Endothelial cell (in vitro differentiated cells): ENCODE measurements at places on chromosomes 16 and 17.

DNA sequence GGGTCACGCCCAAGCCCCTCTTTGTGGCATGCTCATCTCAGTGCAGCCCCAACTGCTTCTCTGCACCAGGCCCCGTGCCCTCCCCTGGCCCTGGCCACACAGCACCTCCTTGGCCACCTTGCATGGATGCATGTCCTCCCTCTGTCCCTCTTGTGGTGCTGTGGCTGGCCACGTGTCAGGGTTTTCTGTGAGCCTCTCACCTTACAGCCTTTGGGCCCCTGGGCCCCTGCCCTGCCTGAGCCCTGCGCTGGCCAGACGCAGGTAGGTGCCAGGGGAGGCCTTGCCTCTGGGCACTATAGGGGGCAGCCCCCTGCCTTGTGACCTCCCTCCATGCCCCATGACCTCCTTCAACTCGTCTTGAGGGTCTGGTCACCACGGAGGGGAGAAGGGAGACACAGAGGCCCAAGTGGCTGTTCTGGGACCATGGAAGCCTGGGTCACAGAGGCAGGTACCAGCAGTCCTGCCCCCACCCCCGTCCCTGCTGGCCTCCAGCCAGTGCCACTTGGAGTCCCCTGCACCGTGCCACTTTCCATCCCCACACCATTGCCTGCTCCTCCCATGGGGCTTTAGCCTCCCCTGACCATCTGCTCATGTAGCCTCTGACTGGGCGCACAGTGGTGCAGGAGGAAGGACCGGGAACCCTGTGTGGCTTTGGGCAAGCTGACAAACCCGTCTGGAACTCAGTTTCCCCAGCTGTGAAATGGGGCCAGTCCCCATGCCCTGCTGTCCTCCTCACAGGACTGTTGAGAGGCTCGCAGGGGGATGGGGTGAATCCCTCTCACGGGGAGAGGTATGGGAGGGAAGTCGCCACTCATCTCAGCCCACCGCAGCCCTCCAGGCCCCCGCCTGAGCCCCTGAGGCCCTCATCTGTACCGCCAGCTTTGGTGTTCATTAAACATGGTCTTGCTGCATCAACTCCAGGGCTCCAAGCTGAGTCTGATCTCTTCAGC lies 11.5 kb upstream of the ATP6V0C start:
- peaks cover 5% of the 10 kb centered on the region for H3K27me3 ChIP-seq
- H3K36me3 ChIP-seq: peaks cover 7% of the 10 kb centered on the region
- no peaks in the 10 kb centered on the region for H3K4me1 ChIP-seq

DNA sequence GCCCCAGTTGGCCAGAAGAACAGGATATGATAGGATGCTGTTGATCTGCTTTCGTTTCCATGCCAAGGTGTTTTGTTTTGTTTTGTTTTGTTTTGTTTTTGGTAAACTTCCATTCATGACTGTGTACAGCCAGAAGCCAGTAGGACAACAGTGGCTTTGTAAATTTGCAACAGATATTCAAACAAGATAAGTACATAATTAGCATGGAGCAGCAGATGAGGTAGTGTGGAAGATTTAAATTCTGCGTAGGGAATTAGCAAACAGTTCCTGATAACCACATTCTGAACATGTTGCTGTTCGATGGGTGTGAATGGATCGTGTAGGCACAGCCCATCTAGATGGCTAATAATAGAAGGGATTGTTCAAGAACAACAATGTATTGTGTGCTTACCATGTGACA lies 1080.1 kb upstream of the RBFOX1 start:
- H3K4me3 ChIP-seq: no peak overlapping the region
- no peaks in the 10 kb centered on the region for H3K36me3 ChIP-seq
- H3K4me1 ChIP-seq: no peaks in the 10 kb centered on the region
- DNase-seq: no peak

DNA sequence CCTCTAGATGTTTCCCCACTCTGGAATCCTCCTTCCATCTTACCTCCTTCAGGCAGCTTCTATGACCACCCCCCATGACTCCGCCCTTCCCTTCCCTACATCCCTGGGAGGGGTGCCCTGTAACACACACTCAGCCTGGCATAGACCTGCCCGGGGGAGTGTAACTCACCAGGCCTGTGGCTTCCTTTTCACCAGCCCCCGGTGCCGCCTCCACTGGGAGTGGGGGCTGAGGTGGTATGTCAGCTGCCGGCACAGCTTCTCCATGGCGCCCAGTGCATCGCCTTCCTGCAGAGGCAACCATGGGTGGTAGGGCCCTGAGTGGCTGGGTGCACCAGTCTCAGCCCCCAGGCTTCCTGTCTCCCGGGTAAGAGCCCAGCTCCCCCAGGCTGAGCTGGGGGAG lies 32.3 kb downstream of the TRPV2 start:
- no peak overlapping the region for H3K4me3 ChIP-seq
- no peak for DNase-seq
- peaks cover 4% of the 10 kb centered on the region for H3K4me1 ChIP-seq

DNA sequence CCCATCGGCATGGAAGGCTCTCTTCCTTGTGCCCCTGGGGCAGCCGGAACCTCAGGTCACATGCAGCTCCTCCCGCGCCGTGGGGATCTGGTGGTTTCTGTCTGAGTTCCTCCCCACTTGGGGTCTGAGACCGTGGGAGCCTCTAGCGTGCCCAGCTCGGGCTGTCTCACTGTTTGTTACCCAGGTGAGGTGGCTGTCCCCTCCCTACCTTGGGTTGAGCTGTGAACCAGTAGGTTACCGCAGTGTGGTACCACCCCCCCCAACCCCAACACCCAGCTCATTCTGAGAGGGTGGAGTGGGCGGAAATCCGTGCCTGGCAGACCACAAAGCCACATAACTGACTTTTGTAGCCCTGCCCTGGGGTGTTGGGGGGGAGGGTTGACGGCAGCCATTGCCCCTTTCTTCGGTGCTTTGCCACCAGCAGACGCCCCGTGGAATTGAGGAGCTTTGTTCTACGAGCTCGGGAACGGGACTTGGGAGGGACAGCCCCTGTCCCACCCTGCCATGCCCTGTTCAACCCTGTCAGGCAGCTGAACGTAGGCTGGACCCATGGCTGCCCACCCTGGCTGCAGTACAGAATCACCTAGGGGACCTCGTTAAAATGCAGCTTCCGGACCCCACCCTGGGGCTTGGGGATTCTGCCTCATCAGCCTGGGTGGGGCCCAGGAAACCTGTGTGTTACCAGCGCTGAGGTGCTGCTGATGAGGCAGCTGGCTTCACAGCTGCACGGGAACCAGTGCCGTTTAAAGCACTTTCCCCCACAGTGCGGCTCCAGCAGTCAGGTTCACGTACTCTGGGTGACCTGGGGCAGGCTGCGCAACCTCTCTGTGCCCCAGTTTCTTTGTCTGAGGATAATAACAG lies 18.5 kb downstream of the RAP1GAP2 start:
- H3K36me3 ChIP-seq: no peaks in the 10 kb centered on the region
- DNase-seq: no peak
- H3K27ac ChIP-seq: no peak overlapping the region
- no peaks in the 10 kb centered on the region for H3K27me3 ChIP-seq
- H3K4me3 ChIP-seq: no peak overlapping the region
- H3K4me1 ChIP-seq: no peaks in the 10 kb centered on the region

GRCh38 chr17:5194346-5194745 lies 2.7 kb upstream of the ZNF594 start:
- H3K27ac ChIP-seq: no peak overlapping the region
- H3K36me3 ChIP-seq: peaks cover 26% of the 10 kb centered on the region
- no peak for DNase-seq
- H3K4me1 ChIP-seq: peaks cover 16% of the 10 kb centered on the region

DNA sequence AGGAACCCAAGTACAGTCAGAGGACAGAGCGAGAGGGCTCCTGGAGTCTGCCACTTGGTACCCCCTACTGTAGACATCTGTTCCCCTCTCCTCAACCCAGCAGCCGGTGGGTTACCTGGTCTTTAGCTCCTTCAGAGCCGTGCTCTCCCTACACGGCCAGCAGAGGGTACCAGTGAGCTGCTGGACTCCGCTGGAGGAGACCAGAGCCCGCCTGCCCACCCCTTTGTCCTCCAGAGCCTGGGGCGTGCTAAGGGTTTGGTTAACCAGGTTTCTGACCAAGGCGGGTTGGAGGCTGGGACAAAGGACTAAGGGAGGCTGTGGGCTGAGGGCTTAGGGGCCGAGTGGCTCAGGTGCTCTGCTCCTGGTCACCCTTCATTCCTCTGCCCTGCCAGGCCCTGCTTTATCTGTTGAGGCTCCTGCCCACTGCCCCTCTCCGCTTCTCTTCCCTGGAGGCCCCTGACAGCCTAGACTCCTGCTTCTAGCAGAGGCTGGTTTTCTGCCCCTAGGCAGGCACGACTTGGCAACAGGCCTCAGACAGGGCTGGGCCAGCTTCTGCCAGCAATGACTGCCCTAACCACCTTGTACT lies 2.7 kb upstream of the HSD11B2 start:
- peak; percentile 84 for DNase-seq
- H3K27me3 ChIP-seq: peaks cover 15% of the 10 kb centered on the region
- H3K4me3 ChIP-seq: no peak overlapping the region
- H3K4me1 ChIP-seq: peaks cover 24% of the 10 kb centered on the region
- H3K27ac ChIP-seq: no peak overlapping the region
- no peaks in the 10 kb centered on the region for H3K36me3 ChIP-seq

DNA sequence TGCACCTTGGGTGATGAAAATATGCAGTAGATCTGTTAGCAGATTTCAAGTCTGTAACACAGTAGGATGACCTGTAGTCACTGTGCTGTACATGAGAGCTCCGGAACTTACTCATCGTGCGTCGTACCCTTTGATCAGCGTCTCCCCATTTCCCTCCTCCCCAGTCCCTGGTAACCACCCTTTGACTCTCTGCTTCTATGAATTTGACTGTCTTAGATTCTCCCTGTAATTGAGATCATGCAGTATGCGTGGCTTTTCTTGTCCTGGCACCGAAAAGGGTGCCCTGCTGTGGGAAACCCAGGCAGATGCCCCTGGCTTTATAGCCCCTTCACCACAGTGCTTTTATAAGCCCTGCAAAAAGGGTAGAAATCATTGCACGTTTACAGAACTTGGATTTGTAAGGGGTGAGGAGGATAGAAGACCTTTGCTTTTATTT lies 20.5 kb downstream of the CLEC16A start:
- H3K4me3 ChIP-seq: no peak overlapping the region
- peaks cover 36% of the 10 kb centered on the region for H3K36me3 ChIP-seq
- H3K27me3 ChIP-seq: peaks cover 3% of the 10 kb centered on the region

GRCh38 chr17:64938925-64939474 lies 19.7 kb upstream of the LRRC37A3 start:
- no peak overlapping the region for H3K27ac ChIP-seq
- peaks cover 7% of the 10 kb centered on the region for H3K27me3 ChIP-seq
- H3K4me1 ChIP-seq: peaks cover 25% of the 10 kb centered on the region
- no peak overlapping the region for H3K4me3 ChIP-seq

GRCh38 chr16:85422196-85422631 lies 190.9 kb upstream of the GSE1 start:
- no peak overlapping the region for H3K27ac ChIP-seq
- H3K27me3 ChIP-seq: peaks cover 3% of the 10 kb centered on the region
- H3K4me3 ChIP-seq: no peak overlapping the region
- H3K36me3 ChIP-seq: no peaks in the 10 kb centered on the region
- peaks cover 2% of the 10 kb centered on the region for H3K4me1 ChIP-seq

GRCh38 chr16:83951544-83951943 lies 1.5 kb upstream of the OSGIN1 start:
- H3K4me1 ChIP-seq: no peaks in the 10 kb centered on the region
- no peak for DNase-seq
- H3K4me3 ChIP-seq: no peak overlapping the region
- no peaks in the 10 kb centered on the region for H3K36me3 ChIP-seq
- H3K27me3 ChIP-seq: peaks cover 10% of the 10 kb centered on the region
- no peak overlapping the region for H3K27ac ChIP-seq

- H3K27ac ChIP-seq: no peak overlapping the region
- H3K4me3 ChIP-seq: no peak overlapping the region
- H3K36me3 ChIP-seq: peaks cover 20% of the 10 kb centered on the region
- DNase-seq: no peak
- H3K4me1 ChIP-seq: peaks cover 28% of the 10 kb centered on the region
- peaks cover 6% of the 10 kb centered on the region for H3K27me3 ChIP-seq
Observed at GRCh38 chr16:89431630-89432029, 58.7 kb downstream of the ANKRD11 start.

GRCh38 chr16:68768771-68769170 lies 31.7 kb downstream of the CDH1 start:
- DNase-seq: no peak
- H3K27ac ChIP-seq: no peak overlapping the region
- H3K27me3 ChIP-seq: no peaks in the 10 kb centered on the region
- H3K4me1 ChIP-seq: no peaks in the 10 kb centered on the region

GRCh38 chr17:75596320-75597087 lies 8.9 kb downstream of the MYO15B start:
- DNase-seq: no peak
- no peak overlapping the region for H3K27ac ChIP-seq
- peaks cover 2% of the 10 kb centered on the region for H3K27me3 ChIP-seq
- no peaks in the 10 kb centered on the region for H3K4me1 ChIP-seq
- H3K36me3 ChIP-seq: no peaks in the 10 kb centered on the region
- no peak overlapping the region for H3K4me3 ChIP-seq

GRCh38 chr17:77476931-77477805 lies 336.4 kb downstream of the SEC14L1 start:
- DNase-seq: no peak
- H3K27me3 ChIP-seq: peaks cover 20% of the 10 kb centered on the region
- peak overlapping the region; percentile 15 for H3K4me3 ChIP-seq
- H3K27ac ChIP-seq: peak overlapping the region; percentile 57
- peaks cover 18% of the 10 kb centered on the region for H3K36me3 ChIP-seq

DNA sequence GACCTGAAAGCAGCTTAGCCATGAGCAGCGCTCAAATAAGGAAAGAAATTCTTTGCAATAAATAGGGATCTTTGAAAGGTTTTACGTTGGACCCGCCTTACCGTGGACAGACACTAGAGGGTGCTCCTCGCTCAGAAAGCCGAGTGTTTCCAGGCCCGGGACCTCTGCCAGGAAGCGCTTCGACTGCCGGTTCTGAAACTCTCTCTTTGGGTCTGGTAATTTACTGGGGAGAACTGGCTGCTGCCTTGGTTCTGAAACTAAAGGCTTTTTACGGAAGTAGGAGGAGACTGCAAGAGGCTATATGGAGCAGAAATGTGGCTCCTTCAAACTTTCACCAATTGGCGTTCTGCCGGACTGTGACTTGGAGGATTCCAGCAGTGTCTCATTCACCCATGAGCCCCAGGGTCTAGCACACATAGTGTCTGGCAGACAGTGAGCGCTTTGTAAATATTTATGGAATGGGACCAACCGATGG lies 45.6 kb upstream of the HOXB9 start:
- H3K4me3 ChIP-seq: peak overlapping the region; percentile 2
- H3K27ac ChIP-seq: no peak overlapping the region
- peaks cover 5% of the 10 kb centered on the region for H3K27me3 ChIP-seq
- peak; percentile 79 for DNase-seq
- no peaks in the 10 kb centered on the region for H3K4me1 ChIP-seq
- no peaks in the 10 kb centered on the region for H3K36me3 ChIP-seq

GRCh38 chr17:73847952-73848351 lies 203.7 kb upstream of the SDK2 start:
- H3K27me3 ChIP-seq: peaks cover 3% of the 10 kb centered on the region
- H3K4me1 ChIP-seq: no peaks in the 10 kb centered on the region
- H3K4me3 ChIP-seq: no peak overlapping the region
- no peak for DNase-seq
- H3K36me3 ChIP-seq: no peaks in the 10 kb centered on the region
- H3K27ac ChIP-seq: no peak overlapping the region

DNA sequence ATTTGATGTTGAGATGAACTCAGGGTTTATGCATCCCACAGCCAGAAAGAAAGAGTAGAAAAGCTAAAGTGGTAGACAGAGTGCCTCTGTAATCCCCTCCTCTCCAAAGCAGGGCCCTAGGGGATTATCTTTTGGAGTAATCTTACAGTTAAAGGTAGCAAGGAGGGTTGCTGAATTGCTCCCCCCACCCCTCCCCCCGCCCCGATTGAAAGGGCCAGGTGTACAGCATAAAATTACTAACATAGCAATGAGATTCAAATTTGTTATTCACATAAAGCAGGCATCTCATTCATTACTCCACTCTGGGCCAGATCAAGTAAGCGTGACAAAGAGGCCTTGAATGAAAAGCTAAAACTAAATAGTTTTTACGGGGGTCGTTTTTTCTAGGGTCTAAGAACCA lies 72.7 kb downstream of the STH start:
- peaks cover 10% of the 10 kb centered on the region for H3K36me3 ChIP-seq
- peak overlapping the region; percentile 50 for H3K27ac ChIP-seq
- H3K4me1 ChIP-seq: peaks cover 22% of the 10 kb centered on the region
